ENCODE measurements at places on chromosomes 12 and 14. TPM values are rescaled to one million over a fixed set of nuclear protein-coding genes. Genes with fewer than 3 reads are reported as not detected.

DNM1L gene
- 39.0 TPM for total RNA-seq

TC2N gene
- 2.4 TPM for total RNA-seq

SMIM41 gene
- not detected for total RNA-seq

ANKRD33 gene
- total RNA-seq = not detected

C12orf50 gene
- total RNA-seq = not detected

KRT82 gene
- total RNA-seq = not detected

DNA sequence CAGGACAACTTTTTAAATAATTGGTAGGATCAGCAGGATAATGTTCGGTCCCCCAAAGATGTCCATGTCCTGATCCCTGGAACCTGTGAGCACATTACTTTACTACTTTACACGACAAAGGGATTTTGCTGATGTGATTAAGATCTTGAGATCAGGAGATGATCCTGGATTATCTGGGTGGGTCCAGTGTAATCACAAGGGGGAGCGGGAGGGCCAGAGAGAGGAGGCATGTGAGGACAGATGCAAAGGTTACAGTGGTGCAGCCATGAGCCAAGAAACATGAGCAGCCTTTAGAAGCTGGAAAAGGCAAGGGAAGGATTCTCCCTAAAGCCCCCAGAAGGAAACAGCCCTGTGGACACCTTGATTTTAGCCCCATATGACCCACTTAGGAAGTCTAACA is 33.1 kb downstream of the KCNK10 start:
- no peak for DNase-seq

GRCh38 chr14:46490238-46490685 is 161.3 kb downstream of the RPL10L start:
- DNase-seq = peak; percentile 45

DNA sequence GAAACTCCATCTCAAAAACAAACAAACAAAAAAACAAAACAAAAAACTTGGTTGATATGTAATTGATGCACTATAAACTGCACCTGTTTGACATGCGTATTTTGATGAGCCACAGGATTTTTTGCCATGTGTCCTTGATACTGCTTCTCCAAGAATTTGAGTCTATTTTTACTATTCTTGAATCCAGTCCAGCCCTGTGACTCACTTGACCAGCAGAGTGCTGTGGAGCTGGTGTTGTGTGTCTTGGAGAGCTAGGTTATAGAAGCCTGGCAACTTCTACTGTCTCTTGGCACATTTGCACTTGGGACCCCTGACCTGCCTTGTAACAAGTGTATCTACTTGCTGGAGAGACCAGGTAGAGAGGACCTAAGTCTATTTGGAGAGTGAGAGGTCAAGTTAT is 52.0 kb downstream of the KLRG1 start:
- no peak for DNase-seq

GRCh38 chr12:57474862-57475261 is 4.8 kb downstream of the ARHGAP9 start:
- no peak for DNase-seq

DNA sequence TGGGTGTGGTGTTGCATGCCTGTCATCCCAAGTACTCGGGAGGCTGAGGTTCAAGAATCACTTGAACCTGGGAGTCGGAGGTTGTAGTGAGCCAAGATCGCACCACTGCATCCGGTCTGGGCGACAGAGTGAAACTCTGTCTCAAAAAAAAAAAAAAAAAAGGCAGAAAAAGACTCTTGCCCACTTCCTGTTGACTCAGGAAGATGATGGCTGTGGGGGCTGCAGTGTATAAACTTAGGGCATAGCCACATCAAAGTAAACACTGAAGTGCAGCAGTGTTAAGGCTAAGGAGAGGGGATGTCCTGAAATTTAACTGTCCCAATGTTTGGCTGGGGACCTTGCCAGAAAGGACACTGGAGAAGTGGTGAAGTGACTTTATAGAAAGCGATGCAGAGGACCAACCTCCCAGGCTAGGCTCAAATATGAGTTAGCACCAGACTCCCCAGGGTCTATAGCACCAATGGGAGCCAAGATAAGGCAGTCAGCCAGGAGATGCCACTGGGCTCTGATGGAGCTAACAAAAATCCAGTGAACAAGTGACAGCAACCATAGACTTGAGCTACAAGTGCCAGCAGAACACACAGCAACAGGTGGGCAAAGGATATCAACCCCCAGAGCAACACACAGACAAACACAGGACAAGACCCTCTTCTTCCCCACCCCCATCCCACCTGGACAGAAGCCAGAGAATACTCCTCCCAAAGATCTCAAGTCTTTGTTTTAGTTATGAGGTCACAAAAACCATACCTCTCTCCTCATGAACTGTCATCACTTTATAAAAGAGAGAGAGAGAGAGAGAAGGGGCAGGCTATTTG is 28.0 kb downstream of the NELL2 start:
- peak; percentile 45 for DNase-seq

DNA sequence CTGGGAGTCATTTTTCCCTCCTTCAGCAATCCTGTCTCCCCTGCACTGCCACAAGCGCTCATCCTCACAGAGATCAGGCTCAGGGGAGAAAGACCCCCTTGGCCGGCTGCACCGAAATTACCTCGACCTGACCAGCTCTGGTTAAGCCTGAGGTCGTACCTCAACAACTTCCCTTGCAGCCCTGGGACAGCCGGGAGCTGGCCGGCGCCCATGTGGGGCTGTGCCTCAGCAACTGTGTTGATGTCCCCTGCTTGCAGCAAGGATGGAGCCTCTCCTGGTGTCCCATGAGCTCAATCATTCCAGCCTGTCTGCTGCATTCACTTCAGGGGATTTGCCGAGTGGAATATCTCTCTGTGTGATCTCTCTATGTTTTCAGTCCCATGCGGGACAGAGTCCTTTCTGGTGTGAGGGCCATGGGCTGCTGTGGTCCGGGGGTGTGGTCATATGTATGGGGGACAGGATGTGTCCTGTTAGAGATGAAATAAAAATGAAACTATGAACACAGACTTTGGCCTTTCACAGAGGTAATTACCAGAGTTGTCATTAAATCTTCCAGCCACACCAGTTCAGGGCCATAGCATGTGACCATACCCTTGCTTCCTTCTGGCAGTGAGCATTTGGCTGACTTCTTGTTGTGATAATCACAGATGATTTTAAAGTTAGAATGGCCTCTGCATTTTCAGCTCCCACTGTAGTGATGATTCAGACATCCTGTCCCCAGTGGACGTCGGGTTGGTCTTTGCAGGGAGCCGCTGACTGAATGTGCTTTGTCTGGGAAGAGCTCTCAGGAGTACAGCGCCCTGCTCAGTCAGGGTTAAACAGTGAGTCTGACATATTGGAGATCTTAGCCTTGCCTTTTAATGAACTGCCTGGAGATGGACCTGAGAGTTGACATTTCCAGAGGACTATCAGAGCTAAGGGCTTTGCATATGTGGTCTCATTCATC is 405.9 kb downstream of the AACS start:
- no peak for DNase-seq

DNA sequence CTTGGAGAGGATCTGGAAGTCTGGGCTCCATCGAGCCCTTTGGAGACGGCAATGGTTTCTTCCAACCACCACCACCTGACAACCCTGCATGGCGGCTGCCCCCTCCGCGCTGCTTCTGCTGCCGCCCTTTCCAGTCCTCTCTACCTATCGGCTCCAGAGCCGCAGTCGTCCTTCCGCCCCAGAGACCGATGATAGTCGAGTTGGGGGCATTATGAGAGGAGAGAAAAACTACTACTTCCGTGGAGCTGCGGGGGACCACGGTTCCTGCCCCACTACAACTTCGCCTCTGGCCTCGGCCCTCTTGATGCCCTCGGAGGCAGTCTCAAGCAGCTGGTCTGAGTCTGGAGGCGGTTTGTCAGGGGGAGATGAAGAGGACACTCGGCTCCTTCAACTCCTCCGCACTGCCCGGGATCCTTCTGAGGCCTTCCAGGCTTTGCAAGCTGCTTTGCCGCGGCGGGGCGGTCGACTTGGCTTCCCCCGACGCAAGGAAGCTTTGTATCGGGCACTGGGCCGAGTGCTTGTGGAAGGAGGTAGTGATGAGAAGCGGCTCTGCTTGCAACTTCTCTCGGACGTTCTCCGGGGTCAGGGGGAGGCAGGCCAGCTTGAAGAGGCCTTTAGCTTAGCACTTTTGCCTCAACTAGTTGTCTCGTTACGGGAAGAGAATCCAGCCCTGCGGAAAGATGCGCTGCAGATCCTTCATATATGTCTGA is 499 bp downstream of the TOGARAM1 start:
- peak; percentile 5 for DNase-seq

DNA sequence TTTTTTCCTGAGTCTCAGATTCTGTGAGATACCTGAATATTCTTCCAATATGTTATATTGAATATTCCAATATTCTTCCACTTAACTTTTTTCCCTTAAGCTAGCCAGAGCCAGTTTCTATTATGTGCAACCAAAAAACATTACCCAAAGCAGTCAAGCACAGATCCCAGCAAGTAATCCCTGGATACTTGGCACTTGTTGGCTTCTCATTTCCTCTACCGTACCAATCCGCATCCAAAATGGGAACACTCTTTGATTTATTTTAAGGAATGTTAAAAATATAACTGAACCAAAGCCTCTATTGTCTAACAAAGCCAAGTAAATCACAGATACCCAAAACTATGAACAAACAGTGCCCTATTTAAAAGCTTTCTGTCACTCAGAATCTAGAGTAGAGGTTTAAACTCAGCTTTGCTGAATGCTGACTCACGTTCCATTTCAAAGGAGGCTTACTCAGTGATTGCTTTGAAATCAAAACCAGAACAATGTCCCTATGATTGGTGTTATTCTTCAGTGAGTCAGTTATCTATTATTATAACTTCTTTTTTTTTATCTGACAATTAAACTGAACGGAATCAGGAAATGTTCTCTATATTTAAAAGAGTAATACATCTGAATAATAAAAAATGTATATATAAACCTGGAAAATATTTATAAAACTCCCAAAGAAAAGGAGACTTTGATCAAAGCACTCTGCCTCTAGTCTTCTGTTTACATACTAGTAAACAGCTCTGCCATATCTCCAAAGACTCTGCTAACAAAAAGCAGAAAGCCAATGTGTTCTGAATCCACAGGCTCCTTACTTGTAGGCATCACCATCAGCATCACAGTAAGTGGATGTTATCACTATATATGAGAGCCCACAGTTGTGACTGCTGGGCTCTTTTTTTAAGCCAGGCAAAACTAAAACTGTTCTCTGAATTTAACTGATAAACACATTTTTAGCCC is 360.8 kb downstream of the CCDC91 start:
- peak; percentile 39 for DNase-seq

- no peak for DNase-seq
Observed at GRCh38 chr12:8011331-8011730, 21.2 kb upstream of the FOXJ2 start.

DNA sequence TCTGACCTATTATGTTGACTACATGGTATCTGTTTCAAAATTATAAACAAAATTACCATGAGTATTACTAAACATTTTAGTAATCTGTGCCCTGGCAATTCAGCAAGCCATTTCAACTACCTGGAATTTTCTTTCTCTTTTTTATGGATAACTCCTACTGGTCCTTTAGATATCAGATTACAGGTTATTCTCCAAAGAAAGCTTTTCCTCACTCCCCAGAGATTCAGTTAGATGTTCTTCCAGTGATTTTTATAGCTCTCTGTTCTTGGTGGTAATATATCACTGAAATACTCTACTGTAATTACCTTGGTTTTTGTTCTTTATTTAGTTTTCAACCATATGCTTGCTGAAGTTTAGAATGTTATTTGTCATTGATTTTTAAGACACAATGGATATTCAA is 930.2 kb upstream of the FOXG1 start:
- DNase-seq = no peak

- DNase-seq = no peak
Observed at GRCh38 chr12:28223858-28224257, 33.6 kb downstream of the CCDC91 start.

DNA sequence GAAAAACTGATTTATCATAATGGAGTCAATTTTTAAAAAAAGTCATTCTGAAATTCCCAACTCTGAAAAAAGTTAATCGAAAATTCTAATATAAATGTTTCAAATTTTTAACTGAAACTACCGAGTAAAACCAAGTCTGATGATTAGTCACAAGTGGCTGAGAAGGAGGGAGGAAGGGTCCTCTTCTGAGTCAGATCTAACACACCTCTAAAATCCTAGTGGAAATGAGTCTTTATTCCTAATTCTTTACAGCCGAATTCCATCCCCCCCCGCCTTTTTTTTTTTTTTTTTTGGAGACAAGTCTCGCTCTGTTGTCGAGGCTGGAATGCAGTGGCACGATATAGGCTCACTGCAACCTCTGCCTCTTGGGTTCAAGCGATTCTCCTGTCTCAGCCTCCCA is 37.9 kb downstream of the RAD9B start:
- no peak for DNase-seq

DNA sequence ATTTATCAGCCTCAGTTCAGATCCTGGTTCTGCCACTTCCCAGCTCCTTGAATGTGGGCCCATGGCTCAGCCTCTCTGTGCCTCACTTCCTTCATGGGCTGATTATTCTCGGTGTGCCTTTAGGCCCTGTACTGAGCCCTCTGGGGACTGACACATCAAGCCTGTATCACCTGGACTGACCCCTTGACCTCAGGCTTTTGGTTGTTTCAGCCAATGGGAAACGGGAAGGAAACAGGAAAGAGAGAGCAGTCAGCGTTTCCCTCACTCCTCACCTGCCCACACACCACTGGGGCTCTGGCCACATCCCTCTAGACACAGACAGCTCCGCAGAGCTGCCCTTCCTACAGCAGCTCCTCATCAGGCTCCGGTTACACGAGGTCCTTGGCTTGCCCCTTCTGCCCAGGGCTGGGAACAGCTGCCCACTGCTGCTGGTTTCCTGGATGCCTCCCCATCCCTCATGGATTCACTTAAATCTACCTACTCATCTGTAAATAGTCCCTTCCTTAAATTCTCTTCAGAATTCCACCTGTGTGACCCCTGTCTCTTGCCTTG is 37.0 kb upstream of the ITPR2 start:
- no peak for DNase-seq

DNA sequence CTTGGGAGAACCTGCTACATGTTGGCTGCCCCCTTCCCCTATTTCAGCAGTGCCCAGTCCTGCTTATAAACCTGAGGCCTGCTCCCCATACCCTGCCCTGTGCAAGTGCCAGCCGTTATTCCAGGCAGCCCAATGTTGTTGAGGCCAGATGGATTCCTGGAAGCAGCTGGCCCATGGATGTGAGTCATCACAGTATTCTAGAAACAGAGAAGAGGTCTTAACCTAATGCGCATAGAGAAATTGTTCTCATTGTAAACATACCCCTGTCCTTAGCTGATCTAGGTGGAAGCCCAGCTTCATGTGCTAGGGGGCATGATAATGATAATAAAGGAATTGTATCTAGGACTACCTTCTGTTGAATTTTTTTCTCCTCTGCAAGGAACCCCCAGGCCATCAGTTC is 69.7 kb downstream of the TSPAN11 start:
- DNase-seq = peak; percentile 71

GRCh38 chr12:11814374-11814773 is 164.9 kb downstream of the ETV6 start:
- DNase-seq = peak; percentile 31

DNA sequence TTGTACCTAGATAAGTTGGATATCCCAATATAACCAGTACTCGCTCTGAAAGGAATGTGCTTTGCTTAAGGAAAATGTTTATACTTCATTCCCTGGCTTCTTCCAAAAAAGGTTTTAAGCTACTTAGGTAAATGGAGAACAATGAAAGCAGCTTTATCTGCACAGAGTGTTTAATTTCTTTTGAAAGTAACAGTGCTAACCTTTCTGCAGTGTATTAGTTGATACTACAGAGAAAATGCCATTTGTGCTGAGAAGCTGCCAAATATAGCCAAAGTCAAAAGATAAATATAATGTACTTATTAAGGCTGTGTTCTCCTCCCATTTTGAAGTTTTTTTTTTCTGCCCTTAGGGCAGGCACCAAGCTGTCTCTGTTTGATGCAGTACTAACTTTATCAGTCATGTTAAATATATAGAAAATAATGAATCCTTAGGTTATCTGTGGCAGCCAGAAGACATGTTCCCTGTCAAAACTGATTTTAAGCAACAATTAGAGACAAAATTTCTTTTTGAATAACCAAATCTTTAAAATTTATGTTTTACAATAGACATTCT is 145.4 kb upstream of the KITLG start:
- no peak for DNase-seq

All from H4 (cell line).